GOT3 (cell line): ENCODE measurements at places on chromosomes 16 and 17.

DNA sequence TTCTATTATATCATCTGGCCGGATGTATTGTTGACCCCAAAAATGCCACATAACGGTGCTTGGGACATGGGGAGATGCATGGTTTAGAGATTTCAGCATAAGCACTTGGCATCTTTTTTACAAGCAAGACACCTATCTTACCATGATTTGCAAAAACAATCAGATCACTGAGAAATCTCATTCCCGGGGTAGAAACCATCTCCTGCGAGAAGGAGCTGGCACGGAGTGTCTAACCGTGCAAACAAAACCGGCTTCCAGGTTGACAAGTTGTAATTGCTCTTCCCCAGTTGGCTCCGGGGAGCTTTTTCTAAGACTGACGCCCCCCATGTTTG, 1.0 kb downstream of the SLC16A6 start:
- no peak for DNase-seq

- no peak for DNase-seq
These were observed 6.0 kb upstream of the MRPL38 start for GRCh38 chr17:75910699-75911098.

- DNase-seq: no peak
These were observed 77.6 kb downstream of the CHD9 start for GRCh38 chr16:53132406-53132805.

DNA sequence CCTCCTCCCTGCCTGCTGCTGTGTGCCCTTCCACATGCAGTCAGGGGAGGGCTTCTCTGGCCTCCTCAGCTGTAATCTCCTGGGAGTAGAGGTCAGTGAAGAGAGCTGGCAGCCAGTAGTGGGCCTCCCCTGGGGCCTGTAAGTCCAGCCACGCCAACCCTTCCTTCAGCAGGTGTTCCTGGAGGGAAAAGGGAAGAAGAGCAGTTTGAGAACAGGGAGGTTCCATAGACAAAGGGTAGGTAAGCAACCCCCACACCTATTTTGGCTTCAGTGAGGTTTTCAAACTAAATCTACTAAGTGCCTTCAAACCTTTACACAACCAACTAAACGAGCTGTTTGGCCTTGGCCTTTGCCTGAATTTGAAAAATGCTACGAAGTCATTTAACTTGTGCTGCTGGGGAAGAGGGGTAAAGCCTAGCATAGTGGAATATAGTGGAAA, 14.2 kb downstream of the SNF8 start:
- DNase-seq: no peak

DNA sequence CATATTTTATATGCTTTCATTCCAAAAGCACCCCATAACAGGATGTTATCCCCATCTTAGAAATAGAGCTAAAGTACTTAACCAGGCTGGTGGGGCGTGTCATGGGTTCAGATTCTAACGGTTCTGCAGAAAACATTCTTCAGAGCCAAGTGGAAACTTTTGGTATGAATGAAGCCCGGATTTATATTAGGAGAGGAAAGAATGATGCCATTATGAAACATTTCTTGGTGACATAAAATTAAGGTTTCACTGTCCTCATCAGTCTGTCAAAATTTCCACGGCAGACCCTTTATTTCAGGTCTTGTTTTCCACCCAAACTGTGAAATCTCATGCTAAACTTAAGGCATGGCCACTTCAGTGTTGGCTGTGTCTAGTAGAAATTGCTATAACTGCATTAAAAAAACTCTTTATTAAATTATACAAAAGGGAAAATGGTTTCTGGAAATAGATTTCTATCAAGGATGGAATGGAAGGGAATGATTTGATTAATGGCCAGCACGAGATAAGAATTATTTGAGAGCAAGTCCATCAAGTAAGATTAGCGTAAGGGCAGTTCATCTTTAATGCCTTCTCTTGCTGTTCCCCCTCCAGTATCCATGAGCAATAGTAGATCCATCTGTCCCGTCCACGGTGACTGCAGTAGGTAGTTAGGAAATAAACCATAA, 11.7 kb downstream of the PRKCA start:
- no peak for DNase-seq

DNA sequence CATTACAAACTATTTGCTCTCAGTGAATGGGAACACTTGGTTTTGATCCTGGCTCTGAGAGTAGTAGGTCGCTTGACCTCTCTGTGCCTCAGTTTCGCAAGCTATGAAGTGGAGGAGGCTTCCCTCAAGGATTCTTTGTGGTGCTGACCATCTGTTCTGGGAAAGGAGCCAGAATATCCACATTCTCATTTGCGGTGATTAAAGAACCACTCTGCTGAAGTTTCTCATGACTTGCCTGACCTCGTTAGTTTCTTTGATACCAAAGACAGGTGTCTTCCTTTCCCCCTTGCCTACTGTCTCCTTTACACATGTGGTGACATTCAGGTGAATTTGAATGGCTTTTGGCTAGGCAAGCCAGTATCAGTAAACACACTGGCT, 116.0 kb downstream of the SNX29 start:
- no peak for DNase-seq

DNA sequence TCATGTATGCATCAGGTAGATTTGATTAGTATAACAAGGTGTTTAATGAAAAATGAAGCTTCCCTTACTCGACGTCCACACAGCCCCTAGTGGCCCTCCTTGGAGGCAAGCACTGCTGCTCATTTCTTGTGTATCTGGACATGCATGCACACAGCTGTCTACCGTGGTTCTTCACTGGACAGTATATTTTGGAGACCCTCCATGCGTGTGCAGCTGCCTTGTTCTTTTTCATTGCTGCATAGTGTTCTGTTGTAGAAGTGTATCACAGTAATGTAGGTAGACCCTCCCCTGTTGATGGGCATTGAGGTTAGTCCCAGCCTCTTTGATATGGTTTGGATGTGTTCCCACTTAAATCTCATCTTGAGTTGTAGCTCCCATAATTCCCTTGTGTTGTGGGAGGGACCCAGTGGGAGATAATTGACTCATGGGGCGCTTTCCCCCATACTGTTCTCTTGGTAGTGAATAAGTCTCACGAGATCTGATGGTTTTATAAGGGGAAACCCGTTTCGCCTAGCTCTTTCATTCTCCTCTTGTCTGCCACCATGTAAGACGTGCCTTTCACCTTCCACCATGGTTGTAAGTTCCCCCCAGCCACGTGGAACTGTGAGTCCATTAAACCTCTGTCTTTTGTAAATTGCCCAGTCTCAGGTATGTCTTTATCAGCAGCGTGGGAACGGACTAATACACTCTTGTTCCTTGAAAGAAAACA, 6.3 kb downstream of the CMIP start:
- DNase-seq: no peak

GRCh38 chr16:13839577-13839976, 80.4 kb upstream of the ERCC4 start:
- DNase-seq: no peak

DNA sequence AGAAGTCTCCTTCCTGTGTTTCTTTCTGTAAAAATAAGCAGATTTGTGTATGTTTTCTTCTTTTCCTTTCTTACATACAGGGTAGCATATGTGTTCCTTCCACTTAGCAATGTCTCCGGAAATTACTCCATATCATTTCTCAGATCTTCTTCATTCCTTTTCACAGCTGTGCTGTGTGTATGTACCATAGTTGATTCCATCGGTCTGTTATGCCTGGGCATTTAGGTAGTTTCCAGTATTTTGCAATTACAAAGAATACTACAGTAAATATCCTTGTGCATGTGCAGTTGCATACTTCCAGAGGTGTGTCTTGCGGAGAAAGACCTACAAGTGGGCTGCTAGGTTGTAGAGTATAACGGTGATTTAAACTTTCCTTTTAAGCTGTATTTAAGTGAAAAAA, 69.8 kb downstream of the CLEC16A start:
- DNase-seq: no peak

DNA sequence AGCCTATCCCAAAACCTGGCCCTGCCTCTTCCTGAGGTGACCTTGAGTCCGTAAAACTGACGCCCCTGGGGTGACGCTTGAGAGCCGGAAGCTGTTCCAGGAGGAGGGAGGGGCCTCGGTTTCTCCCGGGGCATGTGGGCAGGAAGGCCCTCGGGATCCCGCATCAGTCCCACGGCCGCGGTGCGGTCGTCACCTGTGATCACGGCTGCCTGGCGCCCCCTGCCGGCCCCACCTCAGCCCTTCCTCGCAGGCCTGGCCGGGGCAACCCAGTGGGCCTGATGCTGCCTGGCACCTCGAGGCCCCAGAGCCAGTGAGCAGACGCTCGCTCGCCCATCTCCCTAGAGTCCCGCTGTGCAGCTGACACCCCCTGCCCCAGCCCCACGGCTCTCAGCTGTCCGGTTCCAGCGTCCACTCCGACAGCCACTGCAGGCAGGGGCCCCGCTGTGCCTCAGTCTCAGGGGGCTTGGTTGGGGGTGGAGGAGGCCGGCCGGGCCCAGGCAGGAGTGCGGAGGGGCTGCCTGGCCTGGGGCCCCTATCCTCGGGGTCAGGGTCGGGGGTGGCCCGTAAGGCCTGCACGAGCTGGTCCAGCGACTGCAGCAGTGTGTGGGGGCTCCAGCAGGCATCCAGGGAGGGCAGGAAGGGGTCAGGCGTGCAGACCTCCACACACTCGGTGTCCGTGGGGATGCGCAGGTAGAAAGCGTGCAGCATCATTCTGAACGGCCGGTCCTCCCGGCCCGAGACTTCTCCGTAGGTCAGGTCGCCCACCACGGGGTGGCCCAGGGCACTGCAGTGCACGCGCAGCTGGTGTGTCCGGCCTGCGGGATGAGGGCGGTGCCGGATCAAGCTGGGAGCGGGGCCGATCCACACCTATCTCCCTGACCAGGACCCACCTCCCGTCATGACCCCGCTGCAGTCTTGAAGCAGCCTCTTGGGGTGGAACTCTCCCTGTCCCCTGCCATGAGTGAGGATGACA, 2.3 kb downstream of the RPUSD1 start:
- no peak for DNase-seq

DNA sequence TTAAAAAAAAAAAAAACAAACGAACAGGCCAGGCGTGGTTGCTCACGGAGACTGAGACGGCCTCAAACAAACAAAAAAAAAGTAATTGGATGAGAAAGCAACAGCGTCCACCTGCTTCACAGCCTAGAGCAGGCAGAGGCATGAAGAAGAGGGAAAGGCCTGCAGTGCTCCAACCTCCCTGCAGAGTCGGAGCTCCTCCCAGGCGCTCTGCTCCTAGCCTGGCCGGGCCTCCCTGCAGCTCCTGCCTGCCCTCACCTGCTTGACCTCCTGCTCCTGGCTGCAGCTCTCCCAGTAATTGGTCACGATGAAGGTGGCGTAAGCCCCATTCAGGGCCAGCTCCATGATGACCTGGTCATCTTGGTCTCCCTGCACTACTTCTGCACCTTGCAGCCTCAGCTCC, 5.5 kb downstream of the NMRAL1 start:
- DNase-seq: no peak

- no peak for DNase-seq
These were observed 1836.4 kb downstream of the TP53TG3F start for GRCh38 chr16:35295856-35296255.

- DNase-seq: no peak
These were observed 18.7 kb downstream of the ACSM3 start for GRCh38 chr16:20782470-20782869.

GRCh38 chr17:38706505-38707216, 1.6 kb downstream of the MLLT6 start:
- no peak for DNase-seq

DNA sequence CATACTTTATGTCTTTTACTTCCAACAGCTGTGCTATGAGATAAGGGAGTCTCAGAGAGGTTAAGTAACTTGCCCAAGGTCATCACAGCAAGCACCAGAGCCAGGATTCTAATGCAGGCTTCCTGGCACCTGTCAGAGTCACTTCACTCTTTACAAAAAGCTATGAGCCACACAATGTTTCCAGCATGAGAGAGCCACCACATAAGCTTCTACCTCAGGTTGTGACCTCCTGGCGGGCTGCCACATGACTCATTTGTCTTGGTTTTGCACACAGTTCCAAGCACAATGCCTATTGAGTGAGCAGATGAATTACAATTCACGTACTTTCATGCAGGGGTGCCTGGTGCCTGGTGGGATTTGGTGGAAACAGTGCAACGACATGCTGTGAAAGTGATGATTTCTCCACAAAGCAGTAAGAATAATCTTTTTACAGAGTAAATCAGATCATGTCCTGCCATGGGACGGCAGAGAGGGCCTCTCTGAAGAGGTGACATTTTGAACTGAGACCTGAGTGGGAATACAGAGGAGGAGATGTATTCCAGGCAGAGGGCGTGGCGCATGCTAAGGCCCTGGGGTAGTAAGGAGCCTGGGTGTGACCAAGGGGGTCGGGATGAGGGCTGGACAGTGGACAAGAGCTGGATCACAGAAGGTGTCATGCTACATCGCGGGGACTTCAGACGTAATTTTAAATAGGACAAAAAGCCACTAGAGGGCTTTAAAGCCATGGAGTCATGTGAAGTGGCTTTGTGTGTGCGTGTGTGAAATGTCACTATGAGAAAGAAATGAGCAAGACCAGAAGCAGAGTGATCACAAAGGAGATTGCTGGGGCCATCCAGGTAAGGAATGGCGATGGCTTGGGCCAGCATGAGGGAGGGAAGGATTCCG, 53.4 kb downstream of the CACNG3 start:
- peak; percentile 7 for DNase-seq

- no peak for DNase-seq
These were observed 40.7 kb upstream of the STH start for GRCh38 chr17:45958307-45958706.

DNA sequence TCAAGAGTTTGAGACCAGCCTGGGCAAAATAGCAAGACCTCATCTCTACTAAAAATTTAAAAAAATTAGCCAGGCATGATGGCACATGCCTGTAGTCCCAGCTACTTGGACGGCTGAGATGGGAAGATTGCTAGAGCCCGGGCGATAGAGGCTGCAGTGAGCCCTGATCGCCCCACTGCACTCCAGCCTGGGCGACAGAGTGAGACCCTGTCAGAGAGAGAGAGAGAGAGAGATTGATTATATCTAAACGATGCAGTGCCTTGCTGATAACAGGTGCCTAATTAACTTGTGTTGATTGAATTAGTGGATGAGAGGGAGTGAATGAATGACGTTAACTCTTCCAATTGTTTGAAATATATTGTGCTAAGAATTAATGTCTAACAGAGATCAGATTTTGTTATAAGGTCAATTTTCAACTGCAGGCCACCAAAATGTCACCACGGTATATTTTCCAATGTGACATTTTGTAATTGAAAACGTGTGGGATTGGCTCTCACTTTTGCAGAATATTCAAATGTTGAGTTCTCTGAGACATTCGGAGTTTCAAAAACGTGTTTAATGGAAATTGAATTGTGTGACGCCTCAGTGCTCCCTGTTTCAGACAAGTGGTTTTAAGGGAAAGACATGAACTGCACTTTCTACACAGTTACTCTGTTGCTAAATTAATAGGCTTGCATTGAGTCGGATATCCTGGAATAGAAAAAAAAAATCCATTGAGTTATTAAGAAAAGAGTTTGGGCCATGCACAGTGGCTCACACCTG, 53.6 kb downstream of the ABAT start:
- DNase-seq: no peak
